Activated T-cell treated with anti-CD3 and anti-CD28 coated beads, Interleukin-2, amount 50 U/mL, for 48 hours (primary cell): ENCODE measurements at places on chromosomes 6 and 20.

DNA sequence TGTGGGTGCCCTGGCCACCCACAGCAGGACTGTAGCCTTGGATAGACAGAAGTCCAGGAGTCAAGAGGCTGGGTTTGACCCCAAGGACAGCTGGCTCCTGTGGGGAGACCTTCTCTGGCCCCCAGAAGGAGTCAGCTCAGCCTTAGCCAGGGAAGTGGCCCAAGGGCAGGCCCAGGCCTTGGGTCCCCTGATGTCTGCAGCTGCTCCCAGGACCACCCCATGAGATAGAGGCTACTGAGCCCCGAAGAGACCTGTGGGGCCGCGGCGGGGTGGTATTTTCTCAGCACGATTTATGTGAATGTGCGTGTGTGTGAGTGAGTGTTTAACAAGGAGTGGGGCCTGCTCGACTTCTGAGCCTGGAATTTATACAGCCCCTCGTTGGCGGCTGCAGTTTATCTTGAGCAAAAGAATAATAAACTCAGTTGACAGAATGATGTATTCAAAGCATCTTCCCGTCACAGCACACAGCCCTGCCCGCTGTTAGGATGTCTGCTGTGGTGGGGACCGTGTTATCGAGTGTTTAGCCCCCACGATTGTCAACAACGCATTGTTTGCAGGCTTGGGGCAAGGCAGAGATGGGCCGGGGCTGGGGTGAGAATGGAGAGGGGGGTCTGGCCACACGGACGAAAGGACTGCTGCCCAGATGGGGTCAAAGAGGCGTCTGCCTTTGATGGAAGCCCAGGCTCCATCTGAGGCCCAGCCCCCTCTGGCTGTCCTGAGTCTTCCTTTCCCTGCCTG lies 163.3 kb downstream of the VEGFA start:
- no peak for DNase-seq

GRCh38 chr20:62980970-62981369 lies 25.8 kb downstream of the BHLHE23 start:
- peak; percentile 49 for DNase-seq

DNA sequence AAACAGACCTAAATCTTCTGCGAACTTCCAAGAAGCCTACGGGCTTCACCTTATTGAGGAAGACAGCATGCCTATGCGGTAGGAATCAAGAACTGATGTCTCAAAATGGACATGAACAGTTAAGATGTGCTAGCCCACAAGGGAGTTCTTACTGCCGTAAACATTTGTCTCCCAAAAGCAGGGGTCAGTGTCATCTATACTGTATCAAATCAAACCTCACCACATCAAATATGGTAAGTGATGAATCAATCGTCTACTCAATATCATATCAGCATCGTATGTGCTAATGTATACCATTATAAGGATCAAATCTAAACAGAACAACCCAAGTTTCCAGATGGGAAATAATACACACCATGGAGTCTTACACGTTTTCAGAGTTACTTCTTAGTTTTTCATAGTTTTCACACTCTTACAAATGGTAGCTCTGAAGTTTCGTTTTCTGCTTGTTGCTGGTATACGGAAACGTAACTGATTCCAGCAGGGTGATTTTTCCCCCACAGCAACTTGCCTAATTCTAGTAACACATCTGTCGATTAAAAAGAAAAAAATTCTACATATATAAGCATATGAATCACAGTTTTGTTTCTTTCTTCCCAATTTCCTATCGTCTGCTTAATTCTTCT lies 12.6 kb downstream of the RRBP1 start:
- DNase-seq = no peak

- no peak for DNase-seq
Observed at GRCh38 chr6:125797886-125798444, 7.2 kb downstream of the NCOA7 start.

DNA sequence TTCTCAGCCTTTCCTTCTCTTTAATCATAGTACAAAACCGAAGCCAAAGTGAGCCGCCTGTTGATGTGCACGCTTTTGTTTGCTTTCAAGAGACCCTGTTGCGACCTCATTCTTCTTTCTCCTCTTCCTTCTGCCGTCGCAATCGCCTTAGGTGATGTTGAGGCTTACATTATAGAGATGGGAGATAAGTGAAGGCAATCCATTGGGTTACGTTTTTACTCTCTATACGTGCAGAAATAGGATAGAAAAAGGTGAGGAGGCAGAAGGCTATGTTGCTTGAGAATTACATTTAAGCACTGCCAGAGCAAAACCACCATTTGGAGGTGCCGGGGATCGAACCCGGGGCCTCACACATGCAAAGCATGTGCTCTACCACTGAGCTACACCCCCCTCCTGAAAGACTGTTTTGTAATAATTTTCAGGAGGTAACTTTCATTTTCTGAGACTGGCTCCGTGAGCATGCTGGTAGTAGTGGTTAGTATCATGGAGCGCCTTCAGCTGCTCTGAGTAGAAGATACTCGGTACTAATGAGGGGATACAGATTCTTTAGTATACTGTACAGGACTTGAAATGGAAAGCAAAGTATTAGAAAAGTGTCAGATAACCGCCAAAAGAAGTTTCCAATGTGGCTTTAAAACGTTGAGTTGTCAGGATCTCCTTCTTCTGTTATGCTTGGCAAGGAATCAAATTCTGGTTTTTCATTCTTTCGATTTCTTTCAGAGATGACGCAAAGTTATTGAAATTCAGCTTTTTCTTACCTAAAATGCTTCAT lies 165.6 kb downstream of the TRIM27 start:
- peak; percentile 41 for DNase-seq

DNA sequence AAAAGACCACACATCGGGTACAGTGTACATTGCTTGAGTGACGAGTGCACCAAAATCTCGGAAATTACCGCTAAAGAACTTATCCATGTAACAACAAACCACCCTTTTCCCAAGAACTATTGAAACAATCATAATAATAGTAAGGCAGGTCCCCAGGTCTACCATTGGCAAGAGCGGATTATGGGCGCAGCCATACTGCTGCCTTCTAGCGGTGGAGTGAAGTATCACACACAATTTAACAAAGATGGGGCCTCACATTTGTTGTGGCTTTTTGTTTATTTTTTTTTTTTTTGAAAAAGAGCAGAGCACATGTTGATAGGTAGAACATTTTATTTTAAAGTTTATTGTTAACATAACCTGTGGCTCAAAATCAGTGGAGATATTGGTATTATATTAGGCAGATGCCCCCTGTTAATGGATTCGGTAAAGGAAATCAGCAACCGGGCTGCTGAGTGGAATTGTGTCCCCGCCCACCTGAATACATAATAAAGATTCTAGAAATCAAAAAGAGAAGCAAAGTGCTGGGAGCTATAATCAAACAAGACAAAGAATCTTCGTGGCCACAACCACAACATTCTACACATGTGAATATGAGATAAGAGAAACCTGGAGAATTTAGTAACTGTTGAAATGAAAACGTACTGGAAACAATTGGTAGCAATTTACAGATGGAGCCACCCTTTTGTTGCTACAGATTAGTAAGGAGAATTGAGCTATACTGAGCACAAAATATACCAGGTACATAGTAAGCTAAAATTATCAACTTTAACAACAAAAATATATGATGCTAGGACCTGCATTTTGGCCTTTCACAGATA lies 94.2 kb upstream of the EXOC2 start:
- DNase-seq = no peak

- DNase-seq = no peak
Observed at GRCh38 chr6:1235825-1236224, 76.1 kb upstream of the FOXQ1 start.

- no peak for DNase-seq
Observed at GRCh38 chr6:21780679-21781078, 187.1 kb downstream of the SOX4 start.

DNA sequence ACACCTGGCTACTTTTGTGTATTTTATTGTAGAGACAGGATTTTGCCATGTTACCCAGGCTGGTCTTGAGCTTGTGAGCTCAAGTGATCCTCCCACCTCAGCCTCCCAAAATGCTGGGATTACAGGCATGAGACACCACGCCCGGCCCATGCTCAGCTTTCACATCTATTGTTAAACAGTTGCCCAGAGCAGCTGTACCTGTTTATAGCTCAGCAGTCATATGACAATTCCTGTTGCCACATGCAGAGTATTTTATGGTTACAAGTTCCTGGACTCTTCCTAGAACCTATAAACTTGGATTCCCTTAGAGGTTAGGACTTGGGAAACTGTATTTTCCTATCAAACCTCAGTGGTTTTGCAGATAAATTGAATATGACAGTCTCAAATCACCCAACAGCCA lies 188.3 kb upstream of the KCNG1 start:
- no peak for DNase-seq

GRCh38 chr6:134147034-134147533 lies 94.7 kb upstream of the SLC2A12 start:
- DNase-seq = no peak

GRCh38 chr6:127971945-127972391 lies 71.1 kb upstream of the THEMIS start:
- peak; percentile 64 for DNase-seq

- no peak for DNase-seq
Observed at GRCh38 chr6:34587851-34588250, 31.7 kb upstream of the SPDEF start.

DNA sequence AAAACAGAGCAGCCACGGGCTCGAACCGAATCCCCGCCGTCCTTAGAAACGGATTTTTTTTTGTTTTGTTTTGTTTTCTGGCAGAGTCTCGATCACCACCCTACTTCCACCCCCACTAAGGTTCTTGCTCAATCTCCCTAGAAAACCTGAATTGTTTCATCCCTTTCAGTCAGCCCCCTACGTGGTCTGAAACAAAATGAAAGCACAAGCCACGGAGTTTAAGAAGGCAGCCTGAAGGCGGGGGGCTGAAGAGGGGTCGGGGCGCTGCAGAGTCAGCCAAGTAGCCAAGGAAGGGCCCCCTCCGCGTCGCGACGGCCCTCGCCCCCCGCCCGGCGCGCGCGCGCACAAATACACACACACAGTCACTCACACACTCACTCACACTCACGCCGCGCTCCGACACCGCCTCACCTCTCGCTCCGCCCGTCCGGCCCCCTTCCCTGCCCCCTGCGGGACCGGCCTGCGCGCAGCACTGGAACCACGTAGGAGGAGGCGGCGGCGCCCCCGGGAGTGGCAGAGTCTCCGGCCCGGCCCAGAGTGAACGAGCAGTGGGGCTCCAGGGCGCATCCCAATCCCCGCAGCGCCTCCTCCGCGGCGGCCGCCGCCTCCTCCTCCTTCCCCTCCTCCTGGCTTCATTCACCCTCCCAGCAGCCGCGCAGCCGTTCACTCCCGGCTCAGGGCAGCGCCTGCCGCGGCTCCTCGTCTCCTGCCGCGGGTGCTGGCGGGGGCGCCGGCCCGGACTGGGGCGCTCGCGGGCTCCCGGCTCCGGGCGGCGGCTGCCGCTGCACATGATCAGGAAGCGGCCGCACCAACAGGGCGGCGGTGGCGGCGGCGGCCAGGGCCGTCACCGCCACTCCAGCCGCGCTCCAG lies 1.4 kb downstream of the ATXN1 start:
- DNase-seq = peak; percentile 81

- DNase-seq = no peak
Observed at GRCh38 chr6:45613656-45614055, 235.9 kb upstream of the SUPT3H start.

- DNase-seq = no peak
Observed at GRCh38 chr6:23559587-23560343, 566.2 kb upstream of the NRSN1 start.

GRCh38 chr20:41308290-41308711 lies 9.2 kb downstream of the ZHX3 start:
- DNase-seq = no peak

DNA sequence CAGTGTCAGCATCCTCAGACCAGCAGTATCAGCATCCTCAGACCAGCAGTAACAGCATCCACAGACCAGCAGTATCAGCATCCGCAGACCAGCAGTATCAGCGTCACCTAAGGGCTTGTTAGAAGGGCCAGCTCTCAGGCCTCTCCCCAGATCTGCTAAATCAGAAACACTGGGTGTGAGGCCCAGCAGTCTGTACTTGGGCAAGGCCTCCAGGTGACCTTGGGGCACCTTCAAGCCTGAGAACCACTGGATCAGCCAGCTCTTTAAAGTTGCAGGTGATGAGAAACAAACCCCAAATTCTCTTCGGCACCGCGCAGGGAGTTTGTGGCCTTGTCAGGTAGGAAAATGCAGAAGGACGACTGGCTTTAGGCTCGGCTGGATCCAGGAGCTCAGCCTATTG lies 290.5 kb upstream of the CDH4 start:
- DNase-seq = no peak

- no peak for DNase-seq
Observed at GRCh38 chr6:115796061-115796460, 264.6 kb downstream of the FRK start.

GRCh38 chr20:44396369-44397130 lies 41.1 kb downstream of the HNF4A start:
- DNase-seq = no peak

DNA sequence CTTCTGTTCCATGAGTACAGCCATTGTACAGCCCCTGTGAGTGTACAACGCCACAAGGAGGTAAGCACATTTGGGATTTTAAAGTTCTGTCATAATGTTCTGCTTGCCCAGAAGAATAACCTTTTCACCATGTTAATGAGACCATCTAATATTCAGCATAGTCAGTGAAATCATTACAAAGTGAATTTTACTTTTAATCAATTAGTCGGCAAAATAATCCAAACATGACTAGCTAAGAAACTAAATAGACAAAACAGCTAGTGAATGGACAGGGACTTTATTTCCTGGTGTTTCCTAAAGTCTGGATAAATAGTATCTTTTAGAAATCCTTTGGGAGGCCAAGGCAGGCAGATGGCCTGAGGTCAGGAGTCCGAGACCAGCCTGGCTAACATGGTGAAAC lies 69.0 kb upstream of the NRSN1 start:
- DNase-seq = no peak

DNA sequence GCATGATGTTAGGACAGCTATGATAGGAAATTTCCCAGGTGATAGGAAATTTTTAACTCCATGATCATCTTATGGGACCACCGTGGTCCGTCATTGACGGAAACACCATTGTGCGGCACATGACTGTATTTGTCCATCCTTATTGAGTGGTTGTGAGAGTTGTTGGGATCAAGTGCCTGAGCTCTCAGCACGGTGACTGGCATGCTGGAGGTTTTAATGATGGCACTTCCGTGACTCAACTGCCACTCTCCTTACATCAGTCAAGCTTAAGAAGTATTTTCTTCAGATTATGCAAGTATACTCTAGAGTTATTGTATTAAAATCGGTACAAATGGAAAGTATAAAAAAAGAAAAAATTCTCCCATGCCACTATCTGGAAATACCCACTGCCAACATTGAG lies 20.7 kb downstream of the PBOV1 start:
- no peak for DNase-seq

GRCh38 chr20:35568645-35569044 lies 26.8 kb downstream of the ERGIC3 start:
- DNase-seq = no peak

DNA sequence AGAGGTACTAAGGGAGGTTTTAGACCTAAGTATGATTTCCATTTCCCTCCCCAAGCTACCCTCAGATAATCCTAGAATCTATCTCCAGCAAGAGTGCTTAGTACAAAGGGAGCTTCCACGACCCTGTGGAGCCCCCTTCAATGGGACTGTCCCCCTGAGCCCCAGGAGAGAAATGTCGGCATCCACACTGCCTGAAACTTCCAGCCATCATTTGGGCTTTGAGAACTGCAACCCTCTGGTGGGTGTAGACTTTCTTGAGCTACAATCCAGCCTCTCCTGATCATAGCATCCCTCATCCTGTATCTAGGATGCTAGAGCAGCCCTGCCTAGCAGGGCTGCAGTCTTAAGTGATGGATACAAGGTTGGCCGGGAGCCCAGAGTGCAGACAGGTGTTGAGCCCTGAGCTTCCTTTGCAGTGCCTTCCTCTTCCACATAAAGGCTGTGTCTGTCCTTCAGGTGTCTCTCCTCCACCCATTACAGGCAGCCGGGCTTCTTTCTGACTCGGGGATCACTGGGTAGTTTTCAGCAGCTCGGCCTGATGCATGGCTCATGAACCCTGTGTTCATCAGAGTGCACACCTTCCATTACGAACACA lies 424.5 kb downstream of the PREX1 start:
- DNase-seq = no peak
